ENCODE measurements at places on chromosomes 5 and 9.

DNA sequence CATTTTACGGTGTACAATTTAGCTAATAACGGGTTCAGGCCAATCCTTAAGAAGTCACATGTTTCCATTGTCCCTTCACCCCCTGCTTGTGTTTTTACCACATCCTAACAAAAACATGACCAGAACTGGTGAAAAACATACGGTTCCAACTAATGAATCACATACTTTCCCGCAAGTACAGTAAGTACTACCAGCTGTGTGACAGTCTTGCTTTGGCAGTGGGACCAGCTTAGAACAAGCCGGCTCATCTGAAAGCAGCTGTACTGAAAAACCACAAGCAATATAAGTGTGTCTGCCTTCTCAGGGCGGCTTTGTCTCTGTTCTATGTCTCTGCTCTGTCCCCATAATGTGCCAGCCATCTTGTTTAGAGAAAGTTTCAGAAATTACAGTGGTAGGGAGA, 242.5 kb downstream of the BNC2 start:
- peak; percentile 95 for DNase-seq

- DNase-seq = no peak
Observed at GRCh38 chr5:80695666-80696065, 40.9 kb upstream of the DHFR start.

- DNase-seq = no peak
Observed at GRCh38 chr9:38208206-38208901, 139.3 kb upstream of the SHB start.

GRCh38 chr5:38551030-38552017, 5.1 kb downstream of the LIFR start:
- DNase-seq = peak; percentile 14

GRCh38 chr5:69188811-69189161, 597 bp upstream of the CENPH start:
- no peak for DNase-seq

DNA sequence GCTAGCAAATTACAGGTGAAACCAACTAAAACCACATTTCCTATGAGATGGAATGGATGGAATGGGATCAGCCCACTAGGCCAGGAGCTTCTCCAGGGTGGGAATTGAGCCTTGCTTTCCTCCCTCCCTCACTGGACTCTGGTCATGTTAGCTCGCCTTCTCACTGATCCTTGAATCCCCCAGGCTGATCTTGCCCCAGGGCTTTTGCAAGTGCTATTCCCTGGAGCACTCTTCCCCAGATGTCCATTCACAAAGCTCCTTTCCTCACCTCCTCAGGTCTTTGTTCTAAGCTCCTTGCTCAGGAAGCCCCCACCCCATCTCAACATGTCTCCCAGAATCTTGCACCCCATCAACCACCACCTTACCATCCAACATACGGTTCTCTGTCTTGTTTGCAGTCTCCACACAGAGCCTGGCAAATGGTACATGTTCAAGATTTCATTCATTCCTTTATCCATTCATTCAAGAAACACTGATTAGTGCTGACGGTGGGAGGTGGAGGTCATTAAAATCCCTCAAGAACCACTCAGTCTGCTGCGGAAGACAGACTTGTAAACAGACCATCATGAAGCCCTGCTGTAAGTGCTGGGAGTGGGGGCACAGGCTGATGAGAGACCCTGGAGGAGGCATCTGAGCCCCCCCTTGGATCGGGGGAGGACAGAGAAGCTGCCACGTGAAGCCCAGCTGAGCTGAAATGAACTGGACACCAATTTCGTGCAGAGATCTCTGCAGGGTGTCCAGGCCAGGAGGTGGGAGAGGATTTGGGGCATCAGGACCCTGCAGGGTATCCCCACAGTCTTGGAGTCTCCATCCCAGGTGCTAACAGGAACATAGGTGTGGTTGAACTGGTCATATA, 141.7 kb downstream of the BARX1 start:
- no peak for DNase-seq

DNA sequence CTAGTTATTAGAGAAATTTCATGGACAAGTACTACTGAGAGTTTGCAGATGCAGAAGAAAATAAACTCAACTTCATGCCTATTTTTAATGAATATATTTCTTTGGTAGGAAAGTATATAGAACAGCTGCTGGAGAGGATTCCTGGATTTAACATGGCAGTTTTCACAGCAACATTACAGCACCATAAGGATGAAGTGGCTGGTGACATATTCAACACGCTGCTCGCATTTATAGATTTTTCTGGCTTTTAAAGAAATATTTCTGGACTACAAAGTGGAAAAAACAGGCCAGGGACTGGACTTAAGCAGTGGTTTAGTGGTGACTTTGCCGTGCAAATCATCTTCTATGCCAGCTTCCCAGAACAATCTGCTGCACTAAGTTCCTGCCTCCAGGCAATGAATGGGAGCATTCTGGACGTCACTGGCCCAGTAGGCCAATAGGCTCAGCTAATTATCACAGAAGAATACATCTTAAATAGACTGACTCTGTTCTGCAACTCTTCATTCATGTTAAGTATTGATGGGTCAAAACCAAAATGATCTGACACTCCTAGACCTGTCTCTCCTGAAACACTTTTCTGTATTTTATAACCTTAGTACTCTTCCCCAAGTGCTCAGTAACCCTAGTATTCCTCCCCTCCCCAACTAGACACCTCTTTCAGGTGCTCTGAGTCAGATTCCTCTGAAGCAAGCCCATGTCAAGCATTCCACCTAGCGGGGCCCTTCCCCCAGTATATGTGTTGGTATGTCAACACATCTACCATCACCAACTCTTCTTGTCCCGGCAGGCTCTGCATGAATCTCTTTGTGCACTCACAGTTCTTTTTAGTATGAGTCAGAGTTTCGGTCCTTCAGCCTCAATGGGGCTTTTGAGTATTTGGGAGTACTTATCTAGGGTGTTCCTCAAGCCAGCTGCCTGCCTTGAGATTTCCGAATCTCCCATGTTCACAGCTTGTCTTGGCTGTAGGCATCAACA, 625.5 kb downstream of the CHSY3 start:
- DNase-seq = no peak

GRCh38 chr9:137312852-137313325, 10.8 kb upstream of the NRARP start:
- DNase-seq = no peak
